RPMI7951 (cell line): ENCODE measurements at places on chromosomes 5 and 9. TPM values are rescaled to one million over a fixed set of nuclear protein-coding genes. Genes with fewer than 3 reads are reported as not detected.

The TSSK1B gene
- total RNA-seq: not detected in 2 replicates

The PALM2AKAP2 gene
- 31.7 and 39.6 TPM in 2 replicates for total RNA-seq

The NR5A1 gene
- total RNA-seq: not detected in 2 replicates

The SPINK1 gene
- total RNA-seq: not detected in 2 replicates

The AFF4 gene
- 23.8 and 27.4 TPM in 2 replicates for total RNA-seq

The FBXW5 gene
- total RNA-seq: 48.7 and 74.1 TPM in 2 replicates

The NIPAL4 gene
- total RNA-seq: 0.10 and 0.48 TPM in 2 replicates

The SLC45A2 gene
- total RNA-seq: 0.49 and 2.0 TPM in 2 replicates

The LRRC19 gene
- not detected in 2 replicates for total RNA-seq

The CFAP157 gene
- total RNA-seq: not detected in 2 replicates

The GLRA1 gene
- total RNA-seq: not detected in 2 replicates

The FOXD4L6 gene
- not detected in 2 replicates for total RNA-seq

The SPAG8 gene
- total RNA-seq: 1.7 and 1.8 TPM in 2 replicates

The FAM78A gene
- total RNA-seq: 0.24 and 2.0 TPM in 2 replicates

The GMCL2 gene
- total RNA-seq: not detected in 2 replicates
